Osteocyte (in vitro differentiated cells): ENCODE measurements at places on chromosomes 5 and 9.

DNA sequence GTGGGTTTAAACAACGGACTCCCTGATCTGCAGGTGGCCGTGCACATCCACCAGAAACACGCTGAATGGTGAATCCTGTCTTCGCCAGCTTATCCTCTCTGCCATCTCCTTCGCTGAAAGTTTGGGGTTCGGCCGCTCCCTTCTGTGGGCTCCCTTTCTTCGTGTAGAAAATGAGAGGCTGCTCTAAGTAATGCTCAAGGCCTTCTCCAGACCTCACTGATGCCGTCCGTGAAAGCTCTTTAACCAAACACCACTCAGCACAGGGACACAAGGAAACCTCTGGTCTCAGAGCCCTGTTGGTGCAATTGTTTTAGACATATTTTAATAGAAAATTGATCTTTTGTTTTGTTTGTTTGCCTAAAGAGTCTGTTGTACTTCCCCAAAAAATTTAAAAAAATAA is 596.5 kb downstream of the IRX1 start:
- no peak for DNase-seq

DNA sequence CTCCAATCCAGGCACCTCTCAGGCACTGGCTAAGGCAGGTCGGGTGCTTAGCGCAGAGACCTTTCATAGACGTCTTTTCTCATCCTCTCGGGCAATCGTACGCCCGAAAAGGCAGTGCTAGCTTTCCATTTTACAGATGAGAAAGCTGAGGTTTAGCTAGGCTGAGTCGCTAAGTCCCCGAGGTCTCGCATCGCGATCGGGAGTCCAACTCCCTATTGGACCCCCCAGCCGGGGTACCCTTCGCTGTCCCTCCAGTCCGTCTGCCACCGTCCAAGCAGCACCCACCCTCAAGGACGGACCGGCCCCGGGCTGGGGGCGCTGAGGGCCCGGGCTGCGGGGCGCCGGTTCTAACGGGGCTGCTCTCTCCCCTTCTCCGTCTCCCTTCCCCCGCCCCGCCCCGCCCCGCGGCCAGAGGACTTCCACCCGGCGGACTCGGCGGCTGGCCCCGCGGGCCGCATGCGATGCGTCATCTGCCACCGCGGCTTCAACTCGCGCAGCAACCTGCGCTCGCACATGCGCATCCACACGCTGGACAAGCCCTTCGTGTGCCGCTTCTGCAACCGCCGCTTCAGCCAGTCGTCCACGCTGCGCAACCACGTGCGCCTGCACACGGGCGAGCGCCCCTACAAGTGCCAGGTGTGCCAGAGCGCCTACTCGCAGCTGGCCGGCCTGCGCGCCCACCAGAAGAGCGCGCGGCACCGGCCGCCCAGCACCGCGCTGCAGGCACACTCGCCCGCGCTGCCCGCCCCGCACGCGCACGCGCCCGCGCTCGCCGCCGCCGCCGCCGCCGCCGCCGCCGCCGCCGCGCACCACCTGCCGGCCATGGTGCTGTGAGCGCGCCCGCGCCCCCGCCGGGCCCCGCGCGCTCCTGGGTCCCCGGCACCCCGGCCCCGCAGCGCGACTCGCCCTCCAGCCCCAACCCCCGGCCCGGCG is 12.5 kb upstream of the EXOSC2 start:
- DNase-seq, result peak; percentile 90

- no peak for DNase-seq
These were observed 12.0 kb upstream of the SLC34A1 start for GRCh38 chr5:177372034-177372896.

GRCh38 chr9:4421847-4422246 is 68.4 kb upstream of the SLC1A1 start:
- no peak for DNase-seq
